Stimulated activated naive CD4-positive, alpha-beta T cell (primary cell): ENCODE measurements at places on chromosomes 11 and 22.

GRCh38 chr11:35714882-35715627 lies 52.5 kb downstream of the TRIM44 start:
- DNase-seq = no peak

DNA sequence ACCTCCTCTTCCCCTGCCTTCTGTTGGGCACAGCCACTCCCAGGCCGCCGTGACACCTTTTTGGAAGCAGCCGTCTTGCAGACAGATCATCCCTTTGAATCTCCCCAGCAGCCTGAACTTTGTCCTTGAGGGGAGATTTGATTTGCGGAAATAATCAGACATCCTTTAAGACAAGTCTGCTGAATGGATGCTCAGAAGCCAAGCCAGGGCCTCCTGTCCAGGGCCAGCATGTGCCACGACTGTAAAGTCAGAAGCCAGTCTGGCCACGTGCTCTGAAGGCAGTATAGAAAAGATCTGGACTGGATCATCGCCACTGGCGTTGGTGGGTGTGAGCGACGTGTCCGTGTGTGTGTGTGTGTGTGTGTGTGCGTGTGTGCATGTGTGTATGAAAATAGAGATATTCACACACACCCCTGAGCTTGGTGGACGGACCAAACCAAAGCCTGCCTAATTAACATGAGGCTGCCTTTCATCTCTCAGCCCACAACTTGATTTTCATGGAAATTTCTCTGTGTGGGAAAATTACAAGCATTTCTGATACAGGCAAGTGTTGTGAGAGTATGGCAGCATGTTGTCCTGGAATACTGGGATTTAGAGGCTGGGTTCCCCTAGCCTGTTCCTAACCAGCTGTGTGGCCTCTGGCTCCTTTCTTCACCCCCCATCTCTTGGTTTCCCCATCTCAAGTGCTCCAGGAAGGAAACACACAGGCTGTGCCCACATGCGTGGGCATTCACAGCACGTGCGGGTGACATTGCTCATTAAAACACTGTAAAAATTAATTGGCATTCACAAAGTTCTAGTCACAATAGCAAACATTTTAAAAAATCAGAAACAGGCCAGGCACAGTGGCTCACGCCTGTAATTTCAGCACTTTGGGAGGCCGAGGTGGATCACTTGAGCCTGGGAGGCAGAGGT lies 61.8 kb upstream of the WNT7B start:
- DNase-seq = no peak

DNA sequence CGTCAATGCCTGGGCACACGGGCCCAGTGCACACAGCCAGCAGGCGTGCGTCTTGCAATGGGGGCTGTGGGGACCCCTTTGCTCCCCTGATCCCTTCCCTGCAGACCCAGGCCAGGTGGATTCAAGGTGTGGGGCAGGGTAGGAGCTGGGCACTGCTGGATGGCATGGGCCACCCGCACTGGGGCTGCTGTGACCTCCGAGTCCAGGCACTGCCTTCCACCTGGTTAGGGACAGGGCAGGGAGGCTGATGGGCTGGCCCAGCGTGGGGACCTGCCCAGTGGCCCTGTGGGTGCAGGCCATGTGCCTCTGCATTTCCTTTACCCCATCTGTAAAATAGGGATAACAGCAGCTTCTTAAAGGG lies 22.9 kb downstream of the KCNQ1 start:
- DNase-seq = no peak

DNA sequence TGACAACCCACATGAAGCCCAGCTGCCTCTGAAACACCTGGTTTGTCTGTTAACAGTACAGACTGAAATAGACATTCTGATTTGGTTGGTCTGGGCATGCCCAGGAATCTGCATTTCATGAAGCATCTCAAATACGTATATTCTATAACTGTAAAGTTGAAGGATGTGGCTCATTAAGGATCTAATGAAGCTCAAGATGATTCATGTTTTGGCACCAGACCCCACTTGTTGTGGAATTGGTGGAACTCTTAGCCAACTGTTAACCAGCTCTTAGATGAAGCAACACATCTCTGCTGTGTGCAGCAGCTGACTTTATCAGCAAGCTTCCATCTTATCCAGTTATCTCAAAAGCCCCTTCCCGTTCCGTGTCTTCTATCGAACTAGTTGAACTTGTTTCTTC lies 232.2 kb downstream of the INSC start:
- DNase-seq = no peak

GRCh38 chr22:49199224-49199623 lies 628.4 kb downstream of the BRD1 start:
- DNase-seq = no peak

DNA sequence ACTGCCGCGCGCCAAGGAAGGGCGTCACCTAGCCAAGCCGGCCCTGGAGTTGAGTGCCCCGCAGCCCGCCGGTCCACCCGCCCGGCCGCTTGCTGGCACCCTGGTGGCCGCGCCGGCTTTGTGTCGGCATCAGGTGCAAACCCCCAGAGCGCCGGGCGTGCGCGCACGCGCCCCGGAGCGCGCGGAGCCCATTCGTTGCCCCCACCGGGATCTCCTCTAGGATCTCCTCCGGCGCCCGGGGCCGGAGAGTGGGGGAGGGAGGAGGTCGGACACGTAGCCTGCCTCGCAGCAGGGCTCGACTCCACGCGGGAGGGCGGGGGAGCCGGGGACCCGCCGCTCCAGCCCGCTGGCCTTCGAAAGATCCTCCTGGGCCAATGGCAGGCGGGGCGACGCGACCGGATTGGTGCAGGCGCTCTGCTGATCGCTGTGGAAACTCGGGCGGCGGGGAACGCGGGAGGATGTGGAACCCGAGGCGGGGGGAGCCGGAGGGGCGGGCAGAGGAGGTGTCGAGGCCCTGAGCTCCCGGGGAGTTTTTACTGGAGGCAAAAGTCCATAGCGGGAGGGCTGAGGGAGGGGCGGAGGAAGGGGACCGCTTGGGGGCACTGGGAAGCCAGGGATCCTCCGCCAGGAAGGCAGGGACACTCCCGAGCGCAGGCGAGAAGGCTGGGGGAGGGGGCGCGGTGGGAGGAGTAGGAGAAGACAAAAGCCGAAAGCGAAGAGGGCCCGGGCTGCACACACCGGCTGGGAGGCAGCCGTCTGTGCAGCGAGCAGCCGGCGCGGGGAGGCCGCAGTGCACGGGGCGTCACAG lies at the start of gene FADS2:
Gene FADS2, plus strand, starts transcription at position 730 of the 808 bp plus-strand sequence. CDS start 91 bp downstream, outside the sequence.
- DNase-seq = peak; percentile 81

GRCh38 chr22:39279170-39279850 lies 34.5 kb upstream of the PDGFB start:
- no peak for DNase-seq

- no peak for DNase-seq
Observed at GRCh38 chr11:61198361-61198760, 5.0 kb upstream of the PGA3 start.

GRCh38 chr11:76800466-76801200 lies 17.5 kb downstream of the TSKU start:
- DNase-seq = no peak

GRCh38 chr11:124193221-124194010 lies 10.3 kb downstream of the OR10D3 start:
- DNase-seq = no peak
